ENCODE measurements at places on chromosomes 7 and 10.

DNA sequence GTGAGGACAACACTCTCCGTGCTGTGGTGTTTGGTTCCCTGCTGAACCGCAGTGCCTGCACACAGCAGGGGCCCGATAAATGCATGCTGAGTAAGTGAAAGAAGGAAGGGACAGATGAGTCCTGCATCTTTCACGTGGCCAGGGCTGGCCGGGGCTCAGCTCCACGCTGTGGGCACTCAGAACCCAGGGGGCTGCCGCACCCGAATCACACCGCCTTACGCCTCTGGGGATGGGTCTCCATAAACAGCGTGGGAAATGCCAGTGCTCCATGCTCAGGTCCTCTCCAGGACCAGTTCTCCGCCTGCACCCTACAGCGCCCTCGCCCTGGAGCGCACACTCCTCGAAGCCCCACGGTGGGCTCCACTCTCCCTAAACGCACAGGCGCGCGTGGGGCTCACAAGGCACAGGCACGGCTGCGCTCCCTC, 38.1 kb downstream of the RASGEF1A start:
- no peak for DNase-seq

DNA sequence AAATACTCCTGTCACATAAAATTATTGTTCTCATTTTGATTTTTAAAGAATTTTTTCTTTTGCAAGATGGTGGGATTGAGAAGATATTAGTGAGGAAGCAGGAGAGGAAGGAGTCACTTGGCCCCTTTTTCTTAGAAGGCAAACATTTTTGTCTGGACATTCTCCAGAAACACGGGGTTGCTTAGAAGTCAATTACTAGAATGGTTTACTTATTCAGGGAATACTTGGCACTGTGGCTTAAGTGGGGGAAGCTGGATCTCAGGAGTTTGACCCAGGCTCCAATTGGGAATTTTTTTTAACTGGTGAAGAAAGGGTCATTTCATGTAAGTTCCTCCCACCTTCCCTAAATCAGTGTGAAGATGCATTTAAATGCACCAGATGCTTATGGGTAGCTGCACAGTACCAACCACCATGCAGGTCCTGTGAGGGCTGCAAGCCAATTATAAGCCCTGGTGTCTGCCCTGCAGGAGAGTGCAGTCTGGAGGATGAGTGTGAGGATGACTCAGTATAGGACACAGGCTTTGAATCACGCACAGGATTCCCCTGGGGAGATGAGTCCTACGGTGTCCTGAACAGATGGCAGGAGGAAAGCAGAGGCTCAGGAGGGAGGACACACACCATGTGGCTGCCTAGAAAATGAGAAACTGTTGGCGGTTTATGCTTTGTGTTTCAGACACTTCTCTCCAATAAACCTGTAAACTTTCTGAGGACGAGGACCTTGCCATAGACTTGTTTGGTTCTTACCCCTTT, 299.1 kb downstream of the PLXNA4 start:
- no peak for DNase-seq

- no peak for DNase-seq
Measured at GRCh38 chr7:76047305-76047810, 442 bp downstream of the STYXL1 start.

- no peak for DNase-seq
Measured at GRCh38 chr7:131300572-131301466, 26.9 kb upstream of the MKLN1 start.

DNA sequence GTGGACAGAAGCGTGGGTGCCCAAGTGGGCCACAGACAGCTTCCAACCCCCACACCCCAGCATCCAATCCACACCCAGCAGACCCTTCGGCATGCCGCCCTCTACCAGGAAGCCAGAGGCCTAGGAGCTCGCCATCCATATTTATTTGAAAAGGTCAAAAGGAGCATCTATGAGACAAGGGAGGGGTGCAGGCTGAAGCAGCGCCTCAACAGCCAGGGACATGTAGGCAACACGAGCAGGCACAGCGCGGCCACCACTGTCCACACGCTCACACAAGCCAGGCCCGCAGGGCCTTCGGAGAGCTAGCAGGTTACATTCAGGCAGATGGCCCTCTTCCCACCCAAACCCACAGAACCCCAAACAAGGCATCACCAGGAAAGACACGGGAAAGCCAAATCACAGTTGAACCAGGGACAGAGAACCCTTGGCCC, 34.6 kb downstream of the PSAP start:
- no peak for DNase-seq

- no peak for DNase-seq
Measured at GRCh38 chr7:84283798-84284197, 89.2 kb upstream of the SEMA3A start.

DNA sequence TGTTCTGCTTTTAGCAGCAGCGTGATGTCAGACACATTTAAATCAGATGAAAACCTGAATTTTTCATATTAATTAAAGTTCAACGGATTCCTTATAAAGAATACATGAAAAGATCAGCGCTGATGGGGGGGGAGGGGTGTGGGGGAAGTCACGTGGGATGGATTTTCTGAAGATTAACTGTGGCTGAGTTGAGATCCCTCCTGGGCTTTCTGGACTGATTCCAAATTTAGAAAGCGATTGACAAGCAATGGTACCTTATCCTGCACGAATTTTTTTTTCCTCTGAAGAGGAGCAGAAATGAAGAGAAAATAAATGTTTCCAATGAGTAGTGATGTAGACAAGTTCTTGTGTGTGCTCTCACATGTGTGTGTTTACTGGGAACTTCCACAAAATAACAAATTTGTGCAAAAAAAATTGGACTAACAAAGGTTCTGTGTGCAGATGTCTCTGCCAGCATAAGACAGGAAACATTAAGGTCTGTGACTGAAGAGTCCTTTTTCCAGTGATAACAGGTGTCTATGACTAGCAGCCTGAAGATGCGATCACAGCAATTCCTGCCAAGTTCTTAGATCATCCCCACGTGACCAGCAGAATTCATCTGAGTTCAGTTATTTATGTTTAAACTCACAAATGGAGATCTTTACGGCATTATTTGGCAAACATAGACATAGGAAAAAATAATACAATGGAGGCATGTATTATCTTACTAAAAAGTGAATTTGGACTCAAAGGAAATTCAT, 585.2 kb upstream of the CELF2 start:
- no peak for DNase-seq

DNA sequence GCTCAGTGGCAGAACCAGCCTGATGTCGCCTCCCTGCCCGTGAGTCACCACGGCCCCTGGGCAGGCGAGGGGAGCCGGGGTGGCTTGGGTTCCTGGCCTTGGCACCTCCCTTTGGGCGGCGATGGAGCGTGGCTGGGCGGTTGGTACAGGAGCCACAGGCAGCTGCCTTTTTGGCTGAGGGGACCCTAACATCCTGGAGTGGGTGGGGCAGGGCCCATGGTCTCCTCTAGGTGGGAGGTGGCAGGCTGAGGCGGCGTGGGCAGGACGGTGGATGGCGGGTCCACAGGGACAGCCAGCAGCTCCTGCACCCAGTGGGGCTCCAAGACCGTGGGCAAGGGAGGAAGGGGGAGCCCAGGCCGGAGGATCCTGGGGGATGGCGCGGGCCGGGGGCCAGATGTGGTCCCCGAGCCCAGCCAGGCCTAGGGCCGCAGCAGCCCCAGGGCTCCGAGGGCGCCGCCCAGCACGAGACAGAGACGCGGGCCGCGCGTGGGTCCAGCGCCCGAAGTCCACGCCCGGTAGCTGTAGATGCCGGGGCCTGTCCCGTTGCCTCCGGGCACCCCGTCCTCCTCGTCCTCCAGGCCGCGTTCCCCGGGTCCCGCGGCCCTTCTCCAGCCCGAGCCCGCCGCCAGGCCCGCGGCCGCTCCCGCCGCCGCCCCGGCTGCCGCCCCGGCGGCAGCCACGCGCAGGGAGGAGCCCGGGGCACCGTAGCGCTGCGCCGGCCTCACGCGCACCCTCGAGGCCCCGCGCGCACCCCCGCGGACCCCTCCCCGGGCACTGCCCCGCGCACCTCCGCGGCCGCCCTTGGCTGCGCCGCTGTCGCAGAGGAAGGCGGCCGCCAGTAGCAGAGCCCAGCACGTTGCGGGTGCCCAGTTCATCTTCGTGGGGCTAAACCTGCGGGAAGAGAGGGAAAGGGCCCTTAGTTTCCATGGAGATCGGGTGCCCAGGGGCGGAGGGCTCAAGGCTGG, 1.3 kb downstream of the SPRN start:
- no peak for DNase-seq

GRCh38 chr10:112624546-112625048, 177.6 kb downstream of the VTI1A start:
- DNase-seq: no peak

Data from NCI-H1436 treated with DMSO at 0.1 percent for 48 hours (cell line).